Choroid plexus epithelial cell (primary cell): ENCODE measurements at places on chromosomes 2 and 18.

DNA sequence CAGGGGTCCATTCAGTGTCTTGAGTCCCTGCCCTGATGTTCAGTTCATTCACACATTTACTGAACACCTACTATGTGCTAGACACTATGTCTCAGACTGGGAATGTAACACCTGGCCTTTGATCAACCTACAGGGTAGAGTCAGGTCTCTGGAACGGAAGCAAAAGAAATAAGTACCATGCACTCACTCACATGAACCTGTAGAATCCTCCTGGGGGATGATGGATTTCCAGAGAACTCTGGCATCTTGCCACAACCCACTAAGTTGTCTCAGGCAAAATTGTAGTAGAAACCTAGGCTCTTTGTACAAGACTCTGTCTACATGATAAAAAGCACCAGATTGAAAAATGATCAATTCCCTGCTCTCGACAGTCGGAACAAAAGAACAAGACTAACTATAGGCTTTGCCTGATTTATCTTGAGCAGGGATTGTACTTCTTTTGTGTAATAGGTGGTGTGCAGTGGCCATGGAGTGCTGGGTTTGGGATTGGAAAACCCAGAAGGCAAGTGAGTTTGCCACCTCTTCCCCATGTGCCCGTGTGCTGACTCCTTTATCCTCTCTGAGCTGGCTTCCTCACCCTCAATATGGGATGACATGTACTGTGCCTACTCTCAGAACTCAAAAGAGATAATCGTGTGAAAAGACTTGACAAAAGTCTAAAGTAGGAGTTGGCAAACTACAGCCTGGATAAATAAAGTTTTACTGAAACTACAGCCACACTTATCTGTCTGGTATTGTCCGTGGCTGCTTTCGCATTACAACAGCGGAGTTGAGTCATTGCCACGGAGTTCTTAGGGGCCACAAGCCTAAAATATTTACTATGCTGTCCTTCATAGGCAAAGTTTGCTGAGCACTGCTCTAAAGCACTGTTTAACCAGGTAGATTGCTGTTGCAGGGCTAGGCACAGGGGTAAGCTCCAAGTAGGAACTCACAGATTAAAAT is 4.4 kb downstream of the CAPN14 start:
- no peak for DNase-seq

GRCh38 chr2:127220768-127221527 is 849 bp upstream of the CYP27C1 start:
- DNase-seq, result peak; percentile 4

DNA sequence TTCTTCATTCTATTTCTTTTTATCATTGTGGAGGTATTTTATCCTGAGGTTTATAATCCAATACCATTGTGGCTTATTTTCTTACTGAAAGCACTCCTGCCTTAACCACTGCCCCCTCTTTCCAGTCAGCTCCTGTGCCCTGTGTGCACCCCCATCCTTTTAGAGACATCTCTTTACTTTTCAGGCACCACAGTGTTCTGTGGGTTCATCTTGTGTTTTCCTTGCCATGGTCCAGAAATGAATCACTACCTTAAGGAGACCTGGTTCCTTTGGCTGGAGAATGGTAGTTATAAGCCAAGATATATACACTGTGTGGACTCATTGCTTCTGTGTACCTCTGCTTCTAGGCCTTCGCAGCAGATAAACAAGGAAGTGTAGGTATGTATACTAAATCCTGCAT is 278.3 kb downstream of the PTGR3 start:
- no peak for DNase-seq

DNA sequence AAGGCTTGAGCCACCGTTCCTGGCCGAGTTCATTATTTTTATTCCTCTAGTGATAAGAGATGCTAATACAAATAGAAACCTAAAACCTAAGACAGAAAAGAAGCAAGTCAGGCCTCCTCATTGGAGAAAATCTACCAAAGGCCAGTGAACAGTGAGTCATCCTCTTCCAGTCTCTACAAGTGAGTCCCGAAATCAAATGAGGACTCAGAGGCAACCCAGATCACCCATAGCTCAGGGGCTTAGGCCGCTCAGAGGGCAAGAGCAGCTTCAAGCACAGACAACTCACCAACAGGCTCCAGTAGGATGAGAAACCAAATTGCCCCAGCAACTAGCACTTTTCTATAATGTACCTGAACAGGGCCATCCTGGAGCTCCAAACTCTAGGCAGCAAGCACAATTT is 42.7 kb upstream of the ACMSD start:
- no peak for DNase-seq

DNA sequence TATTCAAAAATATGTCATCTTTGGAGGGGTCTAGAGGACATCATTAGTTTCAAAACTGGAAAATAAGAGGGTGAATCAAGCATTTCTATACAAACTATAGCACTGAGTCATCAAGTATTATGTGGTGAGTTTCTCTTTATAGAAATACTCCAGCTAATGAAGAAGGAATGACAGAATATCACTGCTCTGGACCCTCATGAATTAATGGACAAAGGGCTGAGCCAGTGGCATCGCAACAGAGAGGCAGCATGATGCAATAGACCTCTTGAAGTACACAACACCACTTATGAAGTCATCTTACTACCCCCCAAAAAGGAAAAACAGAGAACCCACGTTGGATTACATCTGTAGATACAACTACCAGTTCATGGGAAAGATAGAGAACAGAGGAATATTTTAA is 27.4 kb upstream of the EIF2AK3 start:
- DNase-seq, result peak; percentile 69

- DNase-seq, result peak; percentile 79
Measured at GRCh38 chr2:67451086-67451832, 54.1 kb downstream of the ETAA1 start.

- DNase-seq, result no peak
Measured at GRCh38 chr2:39757156-39757555, 21.9 kb downstream of the THUMPD2 start.

- no peak for DNase-seq
Measured at GRCh38 chr18:55775972-55776371, 188.0 kb upstream of the TCF4 start.

GRCh38 chr2:166184789-166185188 is 57.0 kb upstream of the SCN1A start:
- DNase-seq, result no peak

GRCh38 chr2:144516411-144516980 is 3.4 kb downstream of the ZEB2 start:
- no peak for DNase-seq

GRCh38 chr2:5539282-5540165 is 152.7 kb upstream of the SOX11 start:
- DNase-seq, result peak; percentile 25

DNA sequence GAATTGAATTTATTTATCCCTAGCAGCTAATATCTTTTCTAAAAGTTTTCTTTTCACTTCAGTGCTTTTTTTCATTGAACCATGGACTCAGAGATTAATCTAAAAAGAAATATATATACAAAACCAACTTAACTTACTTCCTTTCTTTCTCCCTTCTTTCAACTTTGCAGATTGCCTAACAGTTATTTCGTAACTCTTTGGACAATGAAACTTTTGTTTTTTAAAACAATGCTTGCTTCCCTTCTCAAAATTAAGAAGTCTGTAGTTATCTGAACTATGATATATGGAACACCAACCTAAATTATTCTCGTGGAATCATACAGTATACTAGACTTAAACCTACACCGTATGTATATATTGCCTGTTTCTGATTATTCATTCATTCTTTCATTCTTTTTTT is 62.9 kb downstream of the MIB1 start:
- peak; percentile 23 for DNase-seq

GRCh38 chr2:168552450-168552856 is 96.4 kb downstream of the CERS6 start:
- no peak for DNase-seq

DNA sequence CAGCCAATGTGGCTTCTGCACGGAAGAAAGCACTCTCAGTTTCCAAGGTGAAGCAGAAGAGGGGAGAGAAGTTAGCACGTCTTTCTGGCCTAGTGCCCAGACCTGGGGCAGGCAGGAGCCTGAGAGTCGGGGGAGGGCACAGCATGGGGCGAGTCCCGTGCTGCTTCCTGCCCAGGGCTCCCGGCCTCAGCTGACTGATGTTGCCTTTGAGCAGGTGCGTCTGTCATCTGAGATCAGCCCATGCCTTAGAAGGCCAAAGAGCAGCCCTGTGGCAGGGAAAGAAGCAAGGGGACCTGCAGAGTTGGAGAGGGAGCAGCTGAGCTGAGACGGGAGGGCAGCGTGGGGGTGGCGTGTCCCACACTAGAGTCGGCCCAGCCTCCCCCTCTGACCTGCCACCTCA is 3.3 kb downstream of the KCNIP3 start:
- DNase-seq, result peak; percentile 18

DNA sequence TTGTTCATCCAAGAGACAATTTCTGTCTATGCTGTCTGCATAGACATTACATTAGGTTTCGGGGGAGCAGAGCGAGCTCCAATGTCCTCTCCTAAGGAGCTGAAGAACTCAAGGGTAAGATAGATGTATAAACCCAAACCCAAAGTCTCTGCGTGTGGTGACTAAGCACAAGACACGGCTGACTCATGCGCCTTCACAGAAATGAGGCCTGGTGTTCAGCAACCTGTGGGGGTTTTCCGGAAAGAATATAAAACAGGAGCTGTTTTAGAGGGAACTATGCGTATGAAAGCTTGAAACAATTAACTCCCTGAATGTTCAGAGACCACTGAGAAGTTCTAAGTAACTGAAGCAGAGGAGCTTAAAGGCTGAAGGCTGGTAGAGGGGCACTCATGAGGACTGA is 154.7 kb downstream of the SOX11 start:
- peak; percentile 15 for DNase-seq

DNA sequence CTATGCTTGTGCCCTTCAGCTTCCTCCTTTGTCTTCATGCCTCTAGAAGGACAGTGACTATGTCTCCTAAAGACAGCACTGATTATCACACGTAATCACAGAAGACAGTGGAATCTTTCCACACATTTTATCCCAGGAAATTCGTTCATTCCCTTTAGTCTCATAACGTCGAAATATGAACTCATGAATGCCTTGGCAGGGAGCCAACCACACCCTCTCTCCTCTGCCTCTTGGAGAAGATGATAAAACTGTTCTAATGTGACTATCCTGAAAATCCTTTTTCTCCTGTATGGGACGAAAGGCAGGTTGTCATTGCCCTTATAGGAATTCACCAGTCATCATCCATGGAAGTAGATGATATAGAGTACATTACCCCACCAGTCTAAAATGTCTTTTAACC is 726.6 kb upstream of the FANCL start:
- DNase-seq, result no peak

GRCh38 chr2:2810504-2810903 is 479.4 kb upstream of the MYT1L start:
- no peak for DNase-seq

- no peak for DNase-seq
Measured at GRCh38 chr2:43429369-43429768, 166.5 kb downstream of the THADA start.

DNA sequence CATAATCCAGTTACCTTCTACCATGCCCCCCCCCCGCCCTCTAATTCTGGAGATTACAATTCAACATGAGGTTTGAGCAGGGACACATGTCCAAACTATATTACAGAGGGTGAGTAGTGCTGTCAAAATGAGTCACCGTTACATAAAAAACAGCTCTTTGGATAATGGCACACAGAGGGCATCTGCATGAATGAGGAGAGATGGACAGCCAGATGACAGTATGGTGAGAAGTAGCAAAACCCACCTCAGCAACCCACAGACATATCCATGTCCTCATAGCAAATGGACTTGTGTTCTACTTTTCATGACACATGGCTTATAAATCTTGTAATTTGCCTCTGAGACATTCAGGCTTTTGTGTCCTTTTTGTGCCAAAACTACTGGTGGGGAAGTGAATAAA is 132.0 kb downstream of the EML6 start:
- no peak for DNase-seq

DNA sequence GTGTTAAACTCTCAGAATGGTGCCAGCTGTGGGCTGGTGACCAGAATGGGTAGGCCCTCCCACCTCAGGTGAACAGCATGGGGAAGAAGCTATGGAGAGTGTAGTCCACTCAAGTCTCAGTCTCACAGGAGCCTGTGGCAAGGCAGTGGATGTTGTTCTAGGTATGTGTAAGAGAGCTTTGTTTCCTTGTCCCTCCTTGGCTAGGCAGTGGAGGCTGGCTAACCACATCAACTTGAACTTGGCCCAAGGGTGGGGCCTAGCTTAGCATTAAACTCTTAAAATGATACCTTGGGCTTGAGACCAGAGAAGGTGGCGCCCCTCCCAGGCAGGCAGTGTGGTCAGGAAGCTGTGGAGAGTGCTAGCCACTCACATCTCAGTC is 53.2 kb upstream of the SLC4A10 start:
- no peak for DNase-seq

DNA sequence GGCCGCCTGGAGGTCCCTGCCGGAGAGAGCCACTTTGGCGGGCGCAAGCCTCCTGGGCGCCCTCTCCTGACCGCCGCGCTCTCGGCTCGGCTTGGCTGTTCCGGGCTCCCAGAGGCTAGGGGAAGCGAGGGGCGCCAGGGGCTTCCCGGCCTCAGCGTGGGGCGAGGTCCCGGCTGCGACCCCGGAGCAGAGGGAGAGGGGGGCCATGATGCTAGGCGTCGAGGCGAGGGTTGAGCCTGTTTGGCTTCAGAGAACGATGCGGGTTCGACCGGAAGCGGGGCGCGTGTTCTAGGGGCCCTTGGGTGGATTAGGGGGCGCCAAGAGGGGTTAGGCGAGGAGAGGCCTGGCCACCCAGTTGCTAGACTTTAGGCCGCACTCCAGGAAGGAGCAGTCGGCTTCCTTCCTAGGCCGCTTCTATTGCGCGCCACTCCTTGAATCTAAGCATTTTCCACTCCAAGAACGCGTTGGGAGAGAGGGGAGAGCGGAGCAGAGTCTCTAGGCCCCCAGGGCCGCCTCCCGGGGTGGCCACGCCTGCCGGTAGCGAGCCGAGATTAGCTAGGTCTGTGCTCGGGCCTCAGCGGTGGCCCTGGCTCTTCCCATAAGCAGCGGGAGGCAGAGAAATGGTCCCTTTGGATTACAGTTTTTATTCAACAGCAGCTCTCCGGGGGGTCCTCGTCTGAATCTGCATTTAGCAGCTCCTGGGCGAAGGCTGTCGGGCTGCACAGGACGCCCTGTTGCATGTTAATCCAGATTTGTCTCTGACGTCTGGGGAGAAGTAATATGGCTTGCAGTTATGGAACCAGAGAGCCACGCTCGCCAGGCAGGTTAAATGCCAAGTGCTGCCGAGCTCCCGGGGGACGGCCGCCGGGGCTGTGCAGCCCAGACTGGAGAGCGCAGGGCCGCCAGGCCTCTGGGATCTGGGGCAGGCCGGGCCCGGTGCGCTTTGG is 11.3 kb downstream of the MEIS1 start:
- DNase-seq, result peak; percentile 48

DNA sequence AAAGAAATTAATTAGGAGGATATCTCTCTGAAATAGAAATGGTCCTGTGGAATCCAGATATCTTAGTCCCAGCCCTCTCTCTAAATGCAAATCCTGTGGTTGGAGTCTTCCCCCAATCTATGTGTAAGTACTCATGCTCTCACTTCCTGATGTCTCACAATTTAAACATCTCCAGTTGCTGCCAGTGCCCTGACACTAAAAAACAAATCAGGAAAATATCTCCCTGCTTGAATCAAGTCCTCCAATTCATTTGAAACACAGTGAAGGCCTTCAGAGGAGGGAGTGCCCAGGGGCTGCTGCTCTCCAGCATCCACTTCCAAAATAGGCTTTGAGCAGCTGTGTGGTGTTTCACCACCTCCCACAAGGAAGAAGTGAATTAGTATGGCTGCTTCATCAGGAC is 413.8 kb downstream of the RAD51AP2 start:
- DNase-seq, result peak; percentile 68

GRCh38 chr2:20585710-20586594 is 64.9 kb downstream of the HS1BP3 start:
- DNase-seq, result no peak

- DNase-seq, result no peak
Measured at GRCh38 chr2:154696810-154697417, 1.6 kb upstream of the KCNJ3 start.
